ENCODE measurements at places on chromosomes 1 and 21.

DNA sequence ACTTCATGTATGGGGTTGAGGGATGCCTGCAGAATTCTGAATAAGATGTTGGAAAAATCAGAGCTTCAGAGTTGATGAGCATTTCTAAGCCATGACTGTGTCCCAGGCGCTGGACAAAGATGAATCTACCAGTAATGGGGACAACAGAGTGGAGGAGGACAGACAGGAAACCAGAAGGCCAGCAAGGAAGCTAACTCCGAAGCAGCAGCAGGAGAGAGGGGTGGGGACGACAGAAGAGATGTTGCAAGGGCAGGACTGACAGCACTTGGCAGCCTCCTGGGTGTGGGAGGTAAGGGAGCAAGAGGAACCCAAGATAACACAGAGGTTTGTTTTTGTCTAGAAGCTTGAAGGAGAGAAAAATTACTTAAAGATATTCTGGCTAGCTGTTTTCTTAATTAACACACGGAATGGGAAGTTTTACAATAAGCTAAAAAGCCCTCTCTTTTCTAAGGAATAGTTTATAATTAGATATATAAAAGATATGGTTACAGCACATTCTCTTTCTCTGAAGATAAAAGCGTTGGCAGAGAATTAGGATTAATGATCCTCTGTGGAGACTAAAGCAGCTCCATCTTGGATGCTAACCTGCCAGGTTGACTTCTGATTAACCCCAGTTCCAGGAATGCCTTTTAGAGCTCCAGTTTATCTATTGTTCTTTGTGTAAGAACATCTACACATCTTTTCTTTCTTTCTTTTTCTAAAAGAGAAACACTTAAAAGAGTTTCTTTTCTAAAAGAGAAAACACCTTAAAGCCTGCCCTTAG, 92.7 kb downstream of the TENT5C start:
- no peak for DNase-seq

DNA sequence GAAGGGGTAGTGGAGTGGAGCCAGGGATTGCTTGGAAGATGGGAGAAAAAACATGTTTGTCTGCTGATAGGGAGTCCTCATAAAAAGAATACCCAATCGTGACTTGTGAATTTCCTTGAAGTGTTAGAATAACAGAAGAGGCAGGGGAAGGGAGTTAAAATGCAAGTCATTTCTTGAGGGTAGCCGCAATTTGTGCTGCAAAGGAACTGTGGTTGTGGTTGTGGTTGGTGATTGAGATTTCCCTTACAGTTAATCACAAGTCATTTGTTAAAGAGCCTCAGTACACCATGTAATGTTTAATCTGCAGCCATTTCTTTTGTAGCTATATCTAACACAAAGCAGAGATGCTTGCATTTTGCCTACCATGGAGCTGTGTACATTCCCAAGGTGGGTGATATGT, 38.5 kb upstream of the EGLN1 start:
- DNase-seq, result no peak

GRCh38 chr21:28427394-28428022, 565.2 kb downstream of the LTN1 start:
- no peak for DNase-seq

DNA sequence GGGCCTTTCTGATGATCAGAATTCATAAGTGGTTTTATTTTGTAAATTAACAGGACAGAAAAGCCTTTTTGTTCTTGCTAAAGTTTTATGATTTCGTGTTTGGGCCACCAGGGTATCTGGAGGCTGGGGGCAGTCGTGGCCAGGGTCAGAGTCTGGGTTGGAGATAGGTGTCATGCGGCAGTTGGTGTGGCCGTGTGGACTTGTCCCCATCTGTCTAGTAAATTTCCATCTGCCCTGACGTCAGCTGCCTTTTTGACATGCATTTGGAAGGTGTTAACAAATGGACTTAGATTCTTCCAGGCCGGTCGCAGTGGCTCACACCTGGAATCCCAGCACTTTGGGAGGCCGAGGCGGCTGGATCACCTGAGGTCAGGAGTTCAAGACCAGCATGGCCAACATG, 56.8 kb downstream of the SKI start:
- DNase-seq, result no peak

DNA sequence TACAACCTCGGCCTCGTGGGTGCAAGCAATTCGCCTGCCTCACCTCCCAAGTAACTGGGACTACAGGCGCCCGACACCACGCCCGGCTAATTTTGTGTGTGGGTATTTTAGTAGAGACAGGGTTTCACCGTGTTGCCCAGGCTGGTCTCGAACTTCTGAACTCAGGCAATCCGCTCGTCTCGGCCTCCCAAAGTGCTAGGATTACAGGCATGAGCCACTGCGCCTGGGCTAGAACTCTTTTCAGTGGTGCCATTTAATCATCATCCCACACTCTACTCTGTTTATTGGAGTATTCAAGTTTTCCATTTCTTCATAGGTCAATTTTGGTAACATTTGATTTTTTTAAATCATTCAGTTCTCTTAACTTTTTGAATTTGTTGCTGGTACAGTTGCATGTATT, 101.3 kb downstream of the DHRS3 start:
- DNase-seq, result no peak

DNA sequence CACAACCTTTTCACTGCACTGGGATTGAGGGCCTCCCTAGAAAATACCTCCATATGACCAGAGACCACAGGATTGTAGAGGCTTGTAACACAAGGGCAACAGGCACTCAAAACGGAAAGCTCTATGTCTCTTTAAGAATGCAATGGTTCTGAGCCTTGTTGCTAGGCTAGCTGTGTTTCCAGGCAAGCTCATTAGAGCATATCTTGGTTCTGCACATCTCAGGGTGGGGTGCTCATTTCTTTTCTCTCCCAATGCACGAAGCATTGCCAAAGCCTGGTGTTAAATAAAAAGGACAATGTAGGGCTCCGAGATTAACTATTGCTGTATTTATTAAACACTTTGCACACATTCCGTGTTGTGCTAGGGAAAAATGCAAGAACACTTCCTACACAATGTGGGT, 315.9 kb downstream of the PRDM2 start:
- no peak for DNase-seq

GRCh38 chr1:6025269-6026094, 20.2 kb upstream of the KCNAB2 start:
- no peak for DNase-seq

- DNase-seq, result no peak
Measured at GRCh38 chr1:234597894-234598293, 12.1 kb downstream of the IRF2BP2 start.

Data from NCI-H748 treated with DMSO at 0.1 percent for 48 hours (cell line).